ENCODE measurements at places on chromosomes 11 and 22.

DNA sequence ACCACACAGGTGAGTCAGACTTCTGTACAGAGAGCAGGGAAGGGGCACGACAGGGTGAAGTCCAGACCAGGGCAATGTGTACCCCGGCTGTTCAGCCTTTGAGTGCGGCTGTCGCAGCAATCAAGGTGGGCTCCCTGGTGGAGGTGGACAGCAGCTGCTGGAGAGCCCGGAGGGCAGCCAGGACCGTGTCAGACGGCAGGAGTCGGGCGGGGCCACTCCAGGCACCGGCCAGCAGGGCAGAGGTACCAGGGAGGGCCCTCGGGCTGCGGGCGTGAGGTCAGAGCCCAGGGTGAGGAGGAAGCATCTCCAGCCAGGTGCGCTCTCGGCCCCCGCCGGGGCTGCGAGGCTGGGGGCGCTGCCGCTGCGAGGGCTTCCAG lies 802 bp upstream of the PIM3 start:
- DNase-seq = no peak

DNA sequence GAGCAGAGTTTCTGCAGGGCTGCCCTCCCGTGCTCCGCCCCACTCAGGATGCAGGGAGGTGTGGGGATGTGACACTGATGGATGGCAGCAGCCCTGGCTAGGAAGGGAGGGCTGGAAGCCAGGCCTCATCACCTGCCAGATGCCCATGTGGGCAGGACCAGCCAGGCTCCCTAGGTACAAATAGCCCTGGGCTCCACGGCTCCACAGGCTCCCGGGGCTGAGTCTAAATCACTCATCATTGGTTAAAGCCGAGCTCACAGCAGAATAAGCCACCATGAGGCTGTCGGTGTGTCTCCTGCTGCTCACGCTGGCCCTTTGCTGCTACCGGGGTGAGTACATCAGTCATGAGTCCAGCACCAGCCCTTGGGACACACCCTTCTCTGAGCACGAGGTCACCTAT lies at the start of gene SCGB1D1:
TSS of gene SCGB1D1 (plus strand) at position 206 of the 400 bp plus-strand sequence. CDS start at position 275, 69 bp downstream.
- DNase-seq = no peak

DNA sequence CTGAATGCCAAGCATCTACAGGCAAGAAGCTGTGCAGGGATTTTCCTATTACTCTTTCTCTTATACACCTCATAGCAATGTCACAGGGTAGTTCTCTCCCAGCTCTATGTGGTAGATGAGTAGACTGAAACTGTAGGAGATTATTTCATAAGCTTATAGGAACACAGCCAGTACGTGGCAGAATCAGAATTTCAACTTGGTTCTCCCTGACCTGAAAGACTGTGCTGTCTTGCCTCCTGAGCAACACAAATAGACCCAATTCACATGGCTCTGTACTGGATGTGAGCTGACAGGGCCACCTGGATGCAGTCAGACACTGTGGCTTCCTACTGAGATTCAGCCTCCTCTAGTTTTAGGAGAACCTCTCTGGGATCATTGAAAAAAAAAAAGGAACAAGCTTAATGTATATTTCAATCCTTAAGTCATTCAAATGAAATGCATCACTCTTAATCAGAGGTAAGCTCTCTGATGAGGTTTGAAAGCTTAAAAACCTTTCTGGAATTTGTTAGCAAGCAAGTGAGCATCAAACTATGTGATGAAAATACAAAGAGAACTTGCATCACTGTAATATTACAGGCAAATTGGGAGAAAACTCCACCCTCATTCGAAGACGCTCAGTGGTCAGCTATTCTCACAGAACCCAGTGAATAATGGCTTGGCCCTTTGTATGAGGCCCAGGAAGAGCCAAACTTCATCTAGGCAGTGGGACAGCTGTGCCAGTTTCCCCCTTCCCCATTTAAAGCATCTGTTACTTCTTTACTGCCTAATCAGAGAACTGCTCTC lies 1039.3 kb downstream of the NTM start:
- no peak for DNase-seq

DNA sequence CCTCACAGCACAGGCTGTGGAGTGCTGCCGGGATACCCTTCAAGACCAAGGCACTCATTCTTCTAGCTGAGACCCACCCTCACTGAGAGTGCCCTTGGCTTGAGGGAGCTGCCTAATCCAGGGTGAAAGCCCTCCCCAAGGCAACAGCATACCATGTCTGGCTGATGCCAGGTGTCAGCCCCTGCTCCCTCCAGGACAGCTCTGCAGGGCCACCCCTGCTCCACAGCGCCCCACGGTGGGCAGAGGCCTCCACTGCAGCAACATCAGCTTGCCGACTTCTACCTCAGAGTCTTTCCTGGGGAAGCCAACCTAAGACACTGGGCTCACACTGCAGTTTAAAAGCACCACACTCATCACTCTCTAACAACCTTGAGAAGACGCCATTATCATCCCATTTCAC lies 29.0 kb downstream of the TTLL1 start:
- peak; percentile 62 for DNase-seq

DNA sequence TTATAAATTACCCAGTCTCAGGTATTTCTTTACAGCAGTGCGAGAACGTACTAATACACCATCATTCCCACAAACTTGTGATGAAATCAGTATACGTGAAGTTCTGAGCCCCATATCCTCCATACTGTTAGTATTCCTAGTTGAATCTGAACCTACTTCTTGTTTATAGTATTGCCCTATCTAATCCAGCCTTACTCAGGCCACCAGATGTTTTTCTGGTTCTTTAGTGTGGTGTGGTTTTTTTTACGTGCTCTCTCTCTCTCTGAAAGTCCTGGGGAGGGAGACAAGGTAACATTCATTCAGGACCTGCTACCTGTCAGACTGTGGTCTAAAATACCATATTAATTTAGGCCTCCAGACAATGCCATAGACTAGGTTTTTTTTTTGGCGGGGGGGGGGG lies 47.6 kb upstream of the TEAD1 start:
- DNase-seq = no peak

- DNase-seq = no peak
Measured at GRCh38 chr11:126431401-126432064, 76.0 kb downstream of the ST3GAL4 start.

- peak; percentile 14 for DNase-seq
Measured at GRCh38 chr11:104609311-104610085, 288.8 kb downstream of the CASP12 start.

DNA sequence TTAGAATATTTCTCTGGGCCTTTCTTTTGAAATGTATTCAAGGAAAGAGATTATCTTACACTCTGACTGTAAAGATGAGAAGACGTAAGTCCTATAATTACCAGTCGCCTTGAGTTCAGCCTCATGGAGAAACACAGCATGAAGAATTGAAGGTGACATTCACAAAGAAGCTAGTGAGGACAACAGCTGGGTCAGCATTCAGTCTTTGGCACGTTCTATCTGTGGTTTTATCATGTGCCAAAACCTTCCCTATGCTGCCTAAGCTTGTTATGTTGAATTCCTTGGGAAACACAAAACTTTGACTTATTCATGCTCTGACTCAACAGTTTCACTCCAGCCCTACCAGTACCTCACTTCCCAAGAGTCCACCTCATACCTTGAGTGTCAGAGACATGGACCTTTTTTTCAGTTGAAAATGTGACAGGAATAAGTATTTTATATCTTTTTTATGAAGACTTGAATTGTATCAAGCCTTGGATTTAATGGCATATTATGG lies 198.8 kb upstream of the KIRREL3 start:
- no peak for DNase-seq

DNA sequence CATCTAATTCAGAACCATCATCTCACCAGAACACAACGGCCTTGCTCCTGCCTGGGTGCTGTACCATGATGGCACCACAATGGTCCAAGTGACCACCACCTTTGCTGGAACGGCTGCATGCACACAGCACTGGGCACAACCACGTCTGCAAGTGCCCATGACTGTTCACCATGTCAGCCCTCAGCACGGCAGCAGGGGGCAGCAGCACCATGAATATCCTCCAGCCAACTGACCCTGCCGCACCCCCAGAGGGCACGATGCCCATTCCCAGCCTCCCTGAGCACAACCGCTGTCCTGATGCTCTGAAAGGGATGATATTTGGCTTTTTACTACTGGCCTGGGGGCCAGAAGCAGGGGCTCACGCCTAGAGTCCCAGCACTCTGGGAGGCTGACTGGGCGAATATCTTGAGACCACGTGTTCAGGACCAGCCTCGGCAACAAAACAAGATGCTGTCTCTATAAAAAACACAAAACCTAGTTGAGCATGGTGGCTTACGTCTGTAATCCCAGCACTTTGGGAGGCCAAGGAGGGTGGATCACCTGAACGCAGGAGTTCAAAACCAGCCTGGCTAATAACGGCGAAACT lies 25.7 kb downstream of the DRD4 start:
- no peak for DNase-seq

GRCh38 chr11:41201156-41201555 lies 258.3 kb downstream of the LRRC4C start:
- peak; percentile 1 for DNase-seq

GRCh38 chr11:2149460-2149859 lies 10.3 kb upstream of the IGF2 start:
- no peak for DNase-seq

DNA sequence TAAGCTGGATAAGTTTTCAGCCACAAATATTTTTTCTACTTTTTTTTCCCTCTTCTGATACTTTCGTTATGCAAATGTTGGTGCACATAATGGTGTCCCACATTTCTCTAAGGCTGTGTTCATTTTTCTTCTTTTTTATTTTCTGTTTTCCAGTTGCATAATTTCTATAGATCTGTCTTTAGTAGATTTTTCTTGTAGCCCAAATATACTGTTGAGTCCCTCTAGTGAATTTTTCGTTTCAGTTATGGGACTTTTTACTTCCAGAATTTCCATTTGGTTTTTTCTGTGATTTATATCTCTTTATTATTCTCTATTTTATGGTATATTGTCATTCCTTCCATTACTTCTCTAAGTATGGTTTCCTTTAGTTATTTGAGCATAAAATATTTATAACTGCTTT lies 72.0 kb downstream of the SWAP70 start:
- no peak for DNase-seq

- DNase-seq = no peak
Measured at GRCh38 chr22:48053486-48053885, 1291.0 kb downstream of the TBC1D22A start.

GRCh38 chr22:50696251-50696798 lies 23.7 kb downstream of the SHANK3 start:
- no peak for DNase-seq

Measured in stimulated activated CD4-positive, alpha-beta T cell treated with anti-CD3 and anti-CD28 coated beads, Interleukin-1b, Interleukin-23, amount 100 ng/mL, for 48 hours (primary cell).